Hindlimb muscle (tissue), 1 donor: ENCODE measurements at places on chromosomes 3 and 15. TPM values are rescaled to one million over a fixed set of nuclear protein-coding genes. Genes with fewer than 3 reads are reported as not detected.

PLAAT1 gene
- polyA plus RNA-seq: 21.1 TPM

NEK10 gene
- 6.0 TPM for polyA plus RNA-seq

ALG1L2 gene
- 1.7 TPM for polyA plus RNA-seq

ACTC1 gene
- polyA plus RNA-seq: 8,600 TPM

MFGE8 gene
- polyA plus RNA-seq: 165 TPM

CAPN3 gene
- 544 TPM for polyA plus RNA-seq

SCAMP5 gene
- polyA plus RNA-seq: 3.9 TPM

PRR23B gene
- polyA plus RNA-seq: not detected

SCN11A gene
- polyA plus RNA-seq: 4.0 TPM

GOLGA8J gene
- polyA plus RNA-seq: 0.52 TPM

ARHGAP31 gene
- polyA plus RNA-seq: 12.0 TPM

ACSBG1 gene
- polyA plus RNA-seq: 0.44 TPM

CAMK2N2 gene
- polyA plus RNA-seq: not detected

GOLGA8R gene
- 8.3 TPM for polyA plus RNA-seq
